ENCODE measurements at places on chromosomes 2 and 18.

DNA sequence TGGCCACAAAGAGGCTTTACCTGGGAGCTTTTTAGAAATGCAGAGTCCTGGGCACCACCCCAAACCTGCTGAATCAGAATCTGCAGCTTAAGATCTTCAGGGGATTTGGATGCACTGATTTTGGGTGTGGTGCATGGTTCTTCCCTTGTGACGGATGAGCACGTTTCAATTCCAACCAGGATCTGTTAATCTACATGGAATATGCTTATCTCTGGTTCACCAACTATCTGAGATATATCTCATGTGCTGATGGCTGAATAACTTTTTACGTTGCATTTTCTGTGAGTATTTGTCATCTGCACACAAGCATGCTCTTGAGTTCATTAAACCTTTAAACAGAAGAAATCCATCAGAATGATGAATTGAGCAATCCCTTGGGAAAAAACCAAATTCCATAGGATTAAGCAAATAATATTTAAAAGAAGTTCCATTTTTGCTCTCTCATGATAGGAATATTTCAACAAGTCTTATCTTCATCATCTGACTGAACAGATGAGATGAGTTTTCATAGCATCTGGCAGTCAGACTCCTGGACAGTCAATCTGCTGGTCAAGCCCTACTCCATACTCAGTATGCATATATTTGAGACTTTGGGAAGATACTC is 120.6 kb downstream of the PLB1 start:
- no peak for DNase-seq

DNA sequence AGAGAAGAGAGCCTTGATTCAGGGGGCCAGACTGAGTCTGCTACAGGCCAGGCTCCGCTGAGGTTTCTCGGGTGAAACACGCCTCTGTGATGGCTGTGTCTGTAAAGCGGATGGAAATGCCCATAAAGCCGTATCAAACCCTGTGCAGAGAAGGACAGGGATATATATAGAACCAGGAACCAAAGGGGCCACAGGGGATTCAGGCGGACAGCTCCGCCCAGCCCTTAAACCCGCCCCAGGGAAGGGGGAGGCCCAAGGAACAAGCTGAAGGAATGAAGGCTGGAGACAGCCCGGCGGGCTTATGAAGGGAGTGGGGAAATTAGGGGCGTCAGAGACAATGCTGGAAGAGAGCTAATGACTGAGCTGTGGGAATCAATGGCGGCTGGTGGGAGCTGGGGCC is 42.1 kb downstream of the NHEJ1 start:
- no peak for DNase-seq

- DNase-seq, result no peak
Measured at GRCh38 chr2:189629531-189630453, 31.5 kb upstream of the ASNSD1 start.

- no peak for DNase-seq
Measured at GRCh38 chr2:119749477-119750012, 10.2 kb upstream of the PTPN4 start.

- no peak for DNase-seq
Measured at GRCh38 chr2:232420073-232420454, 13.4 kb downstream of the ALPG start.
